ENCODE measurements at places on chromosomes 13 and 19.

GRCh38 chr13:26502826-26503225 lies 54.7 kb upstream of the WASF3 start:
- DNase-seq: peak; percentile 33

DNA sequence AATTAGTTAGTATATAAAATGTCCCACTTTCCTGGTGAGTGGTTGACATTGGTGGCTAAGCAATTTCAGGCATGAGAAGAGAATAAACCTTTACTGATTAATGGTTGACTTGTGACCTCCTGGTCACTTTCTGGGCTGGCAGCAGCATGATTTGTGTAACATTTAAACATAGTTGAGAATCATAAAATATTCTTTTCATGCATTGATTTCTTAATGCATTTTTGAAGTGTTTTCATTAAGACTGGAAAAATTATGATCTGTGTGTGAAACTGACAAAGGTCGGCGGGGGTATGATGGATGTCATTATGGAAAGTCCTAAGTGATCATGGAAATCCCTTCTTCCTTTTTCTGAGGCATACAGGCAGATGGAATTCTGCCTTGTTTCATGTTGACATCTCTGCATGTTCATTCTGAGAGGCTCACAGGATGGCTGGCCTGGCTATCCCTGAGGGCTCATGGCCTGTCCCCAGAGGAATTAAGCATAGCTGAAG lies 98.7 kb upstream of the RNF113B start:
- no peak for DNase-seq

DNA sequence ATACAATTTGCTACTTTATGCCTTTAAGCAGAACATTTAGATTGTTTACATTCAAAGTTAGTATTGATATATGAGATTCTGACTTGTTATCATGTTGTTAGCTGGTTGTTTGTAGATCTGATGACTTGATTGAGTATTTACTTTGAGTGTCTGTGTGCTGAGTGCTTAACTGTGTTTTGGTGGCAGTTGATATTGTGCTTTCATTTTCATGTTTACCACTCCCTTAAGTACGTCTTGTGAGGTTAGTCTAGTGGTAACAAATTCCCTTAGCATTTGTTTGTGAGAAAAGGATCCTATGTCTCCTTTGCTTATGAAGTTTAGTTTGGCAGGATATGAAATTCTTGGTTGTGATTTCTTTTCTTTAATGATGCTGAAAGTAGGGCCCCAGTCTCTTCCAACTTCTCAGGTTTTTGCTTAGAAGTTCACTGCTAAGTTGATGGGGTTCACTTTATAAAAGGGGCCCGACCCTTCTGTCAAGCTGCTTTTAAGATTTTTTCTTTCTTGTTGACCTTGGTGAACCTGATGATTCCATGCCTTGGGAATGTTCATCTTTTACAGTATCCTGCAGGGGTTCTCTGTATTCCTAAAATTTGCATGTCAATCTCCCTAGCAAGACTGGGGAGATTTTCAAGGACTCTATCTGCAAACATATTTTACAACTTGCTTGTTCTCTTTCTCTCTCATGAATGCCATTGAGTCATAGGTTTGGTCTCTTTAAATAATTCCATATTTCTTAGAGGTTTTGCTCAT lies 1095.4 kb upstream of the PCDH20 start:
- DNase-seq: no peak

DNA sequence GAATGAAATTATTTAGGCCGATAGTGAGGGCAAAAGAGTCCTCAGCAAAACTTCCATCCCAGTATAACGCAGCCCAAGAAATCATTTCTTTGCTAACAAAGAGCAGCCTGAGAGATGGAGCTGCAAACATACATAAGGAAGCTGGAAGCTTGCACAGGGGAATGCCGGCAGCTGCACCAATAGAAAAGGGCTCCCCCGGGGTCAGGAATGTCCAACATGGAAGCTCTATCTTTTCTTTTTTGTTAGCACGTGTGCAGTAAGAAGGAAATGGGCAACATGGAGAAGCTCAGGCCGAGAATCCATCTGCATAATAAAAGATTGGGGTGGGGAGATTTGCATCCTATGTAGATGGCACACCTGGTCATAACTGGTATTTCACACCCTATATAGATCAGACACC lies 1363.5 kb upstream of the PCDH20 start:
- DNase-seq: no peak

GRCh38 chr19:50909240-50910070 lies 1.7 kb downstream of the KLK4 start:
- peak; percentile 52 for DNase-seq

DNA sequence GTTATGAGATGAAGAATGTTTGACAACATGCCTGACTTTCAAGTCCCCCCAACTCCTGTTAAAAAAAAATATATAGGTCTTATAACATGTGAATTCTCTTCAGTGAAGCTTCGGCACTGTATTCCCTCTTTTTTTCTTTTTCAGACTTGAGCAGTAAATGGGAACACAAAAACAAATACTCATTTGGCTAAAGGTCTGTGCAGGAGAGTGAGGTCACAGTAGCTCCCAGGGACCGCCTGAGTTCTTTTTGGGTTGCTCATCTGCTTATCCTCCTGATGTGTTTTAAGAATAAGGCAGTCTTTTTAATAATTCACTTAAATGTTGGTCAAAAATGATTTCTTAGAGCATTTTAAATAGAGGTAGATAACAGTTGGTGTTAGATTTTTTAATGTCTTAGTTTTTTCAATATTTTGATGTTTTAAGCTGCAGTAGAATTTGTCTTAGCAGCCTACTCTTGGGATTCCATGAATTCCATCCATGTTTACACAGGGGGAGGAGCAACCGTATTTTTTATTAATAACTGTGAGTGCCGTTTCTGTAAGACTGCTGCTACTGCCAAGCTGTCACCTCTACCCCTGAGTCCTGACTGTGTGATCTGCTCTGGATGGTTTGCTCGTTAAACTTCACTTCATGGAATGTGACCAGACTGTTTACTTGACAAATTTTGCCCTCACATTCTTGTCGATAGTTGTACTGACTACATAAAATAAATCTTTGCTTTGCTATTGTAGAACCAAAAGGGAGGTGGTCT lies 14.9 kb downstream of the HNRNPM start:
- no peak for DNase-seq

GRCh38 chr19:56660381-56661107 lies 11.0 kb downstream of the ZNF835 start:
- no peak for DNase-seq

DNA sequence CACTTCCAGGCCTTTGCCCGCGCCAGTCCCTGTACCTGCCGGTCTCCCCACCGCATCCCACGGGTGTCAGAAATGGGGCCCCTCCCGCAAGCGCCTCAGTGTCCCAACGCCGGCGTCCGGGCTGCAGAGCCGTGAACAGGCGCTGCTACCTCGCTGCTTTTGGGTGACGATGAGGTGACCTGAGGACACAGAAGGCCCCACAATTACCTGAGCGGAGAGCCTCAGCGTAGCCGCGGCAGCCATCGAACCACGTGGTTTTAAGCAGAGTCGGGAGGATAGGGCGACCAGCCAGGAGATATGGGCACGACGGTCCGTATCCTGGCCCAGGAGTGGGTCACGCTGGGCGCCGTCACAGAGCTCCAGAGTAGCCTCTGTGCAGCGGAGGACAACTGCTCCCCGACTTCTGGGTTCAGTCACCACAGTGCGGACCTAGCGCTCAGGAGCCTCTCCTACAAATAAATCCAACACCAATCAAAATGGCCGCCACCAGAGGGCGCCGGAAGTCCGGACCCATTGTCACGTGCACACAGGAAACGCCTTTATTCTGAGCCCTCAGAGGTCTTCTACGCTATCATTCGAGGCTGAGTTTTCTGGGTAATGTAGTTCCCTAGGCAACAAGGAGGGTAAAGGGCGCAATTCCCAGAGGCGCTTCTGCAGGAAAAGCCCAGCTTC lies at the start of gene ZNF814:
Gene ZNF814 (minus strand): TSS at position 478 of the 672 bp plus-strand sequence. CDS start 235 bp downstream, at position 243.
- DNase-seq: peak; percentile 70

- no peak for DNase-seq
Measured at GRCh38 chr19:15185188-15185587, 15.6 kb downstream of the NOTCH3 start.

DNA sequence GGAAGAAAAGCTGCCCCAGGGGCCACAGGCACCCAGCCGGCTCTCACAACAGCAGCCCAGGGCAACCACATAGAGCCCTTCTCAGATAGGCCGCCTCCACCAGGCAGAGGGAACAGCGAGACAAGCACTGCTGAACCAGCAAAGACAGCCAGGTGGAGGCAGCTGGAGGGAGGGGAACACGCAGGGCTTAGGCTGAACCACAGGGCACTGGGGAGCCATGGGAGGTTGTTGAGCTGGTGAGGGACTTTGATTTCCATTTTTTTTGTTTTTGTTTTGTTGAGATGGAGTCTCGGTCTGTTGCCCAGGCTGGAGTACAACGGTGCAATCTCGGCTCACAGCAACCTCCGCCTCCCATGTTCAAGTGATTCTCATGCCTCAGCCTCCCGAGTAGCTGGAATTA lies 3.5 kb downstream of the GAMT start:
- DNase-seq: no peak

DNA sequence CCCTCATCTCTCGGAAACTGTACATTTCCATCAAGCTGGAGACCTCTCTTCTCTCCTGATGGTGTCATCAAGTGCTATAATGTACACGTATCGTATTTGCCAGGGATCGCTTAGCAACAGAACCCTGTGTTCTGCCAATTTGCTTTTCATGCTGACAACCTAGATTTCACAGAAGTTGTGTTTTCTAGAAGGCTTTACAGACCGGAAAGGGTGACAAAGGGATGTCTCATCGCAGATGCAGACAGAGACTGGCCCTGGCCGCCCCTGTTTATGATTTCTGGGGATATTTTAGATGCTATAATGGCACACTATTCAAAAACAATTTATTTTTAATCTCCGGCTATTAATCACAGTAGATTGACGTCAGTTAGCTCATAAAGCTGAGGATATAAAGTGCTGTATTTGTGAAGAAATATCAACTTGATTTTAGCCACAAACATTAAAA lies 291.4 kb downstream of the IRS2 start:
- DNase-seq: no peak

- no peak for DNase-seq
Measured at GRCh38 chr13:27423333-27423732, 1.1 kb upstream of the GTF3A start.

DNA sequence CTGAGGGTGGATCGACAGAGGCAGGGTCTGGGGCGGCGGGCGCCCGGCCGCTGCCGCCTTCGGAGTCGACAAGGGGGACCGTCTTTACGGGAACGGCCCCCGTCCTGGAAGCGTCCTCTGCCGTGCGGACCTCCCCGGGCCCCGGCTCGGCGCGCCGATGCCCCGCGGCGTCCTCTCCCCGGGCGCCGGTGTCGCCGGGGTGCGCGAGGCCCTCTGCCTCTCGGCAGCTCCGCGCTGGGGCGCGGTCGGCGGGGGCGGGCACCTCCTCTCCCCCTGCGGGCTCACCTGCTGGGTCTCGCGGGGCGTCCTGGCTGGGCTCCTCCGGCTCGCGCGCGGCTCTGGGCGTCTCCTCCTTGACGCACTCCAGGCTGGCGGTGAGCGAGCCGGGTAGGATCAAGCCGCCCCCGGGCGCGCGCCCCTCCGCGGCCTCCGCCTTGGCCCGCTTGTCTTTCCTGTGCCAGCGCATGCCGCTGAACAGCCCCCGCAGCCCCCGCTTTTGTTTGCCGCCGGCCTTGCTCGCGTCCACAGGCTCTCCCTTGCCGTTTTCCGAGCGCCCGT lies 1.5 kb downstream of the AMER2 start:
- DNase-seq: no peak

DNA sequence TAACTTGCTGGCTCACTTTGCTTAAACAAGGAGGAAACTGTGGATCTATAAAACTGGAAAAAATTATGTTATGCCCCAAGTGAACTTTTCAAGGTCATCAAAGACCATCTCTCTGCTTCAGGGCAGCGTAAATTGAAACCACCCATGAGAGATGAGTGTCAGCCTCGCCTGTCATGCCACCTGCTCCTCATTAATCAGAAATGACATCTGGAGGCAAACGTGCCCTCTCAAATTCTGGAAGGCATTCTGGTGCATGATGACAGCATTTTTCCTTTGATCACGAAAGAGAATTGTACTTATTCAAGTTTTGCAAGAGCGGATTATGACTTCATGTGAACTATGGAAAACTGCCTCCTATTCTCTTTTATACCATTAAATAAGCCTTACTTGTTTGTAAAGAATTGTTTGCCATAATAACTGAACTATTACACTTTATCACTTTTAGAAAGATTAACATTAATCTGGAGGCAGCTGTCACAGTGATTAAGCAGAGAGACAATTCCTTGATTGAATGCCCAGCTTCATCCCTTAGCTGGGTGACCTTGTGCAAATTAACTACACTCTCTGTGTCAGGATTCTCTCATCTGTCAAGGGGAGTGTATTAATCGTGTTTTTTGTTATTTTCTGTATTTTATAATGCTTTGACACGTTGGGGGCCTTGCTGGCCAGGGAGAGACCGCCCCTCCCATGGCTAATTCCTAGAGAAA lies 17.0 kb upstream of the SACS start:
- DNase-seq: no peak

DNA sequence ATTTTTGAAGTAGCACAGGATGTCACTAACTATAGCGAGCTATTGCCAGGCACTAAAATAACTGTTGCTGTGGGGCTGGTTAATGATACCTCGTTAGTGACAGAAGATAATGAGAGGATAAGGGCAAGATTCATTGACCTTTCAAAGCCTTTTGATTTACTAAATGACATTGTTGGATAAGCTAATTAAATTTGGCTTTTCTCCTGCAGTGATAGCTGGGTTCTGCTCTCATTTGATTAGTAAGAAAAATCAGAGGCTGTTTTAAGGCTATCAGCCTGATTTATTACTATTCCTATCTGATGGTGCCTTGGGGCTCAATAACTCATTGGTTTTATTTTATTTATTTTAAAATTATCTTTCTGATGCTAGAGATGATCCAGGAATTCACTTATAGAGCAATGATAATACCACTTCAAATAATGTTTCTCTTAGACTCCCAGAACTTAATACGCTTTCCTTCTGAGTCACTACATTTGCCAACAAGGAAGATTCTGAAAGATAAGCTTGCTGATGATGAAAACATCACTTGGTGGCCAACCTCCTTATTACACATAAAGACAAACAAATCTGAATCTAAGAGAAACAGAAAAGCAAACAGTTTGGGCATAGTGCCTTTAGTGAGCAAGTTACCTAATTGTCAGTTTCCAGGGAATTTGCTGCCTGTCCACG lies 501.3 kb upstream of the ARGLU1 start:
- DNase-seq: no peak

All from stimulated activated CD4-positive, alpha-beta T cell treated with anti-CD3 and anti-CD28 coated beads, Interleukin-15, amount 100 ng/mL, for 48 hours (primary cell).